Tibial nerve (tissue), 4 donors: ENCODE measurements at places on chromosomes 6 and 20. TPM values are rescaled to one million over a fixed set of nuclear protein-coding genes. Genes with fewer than 3 reads are reported as not detected.

DNA sequence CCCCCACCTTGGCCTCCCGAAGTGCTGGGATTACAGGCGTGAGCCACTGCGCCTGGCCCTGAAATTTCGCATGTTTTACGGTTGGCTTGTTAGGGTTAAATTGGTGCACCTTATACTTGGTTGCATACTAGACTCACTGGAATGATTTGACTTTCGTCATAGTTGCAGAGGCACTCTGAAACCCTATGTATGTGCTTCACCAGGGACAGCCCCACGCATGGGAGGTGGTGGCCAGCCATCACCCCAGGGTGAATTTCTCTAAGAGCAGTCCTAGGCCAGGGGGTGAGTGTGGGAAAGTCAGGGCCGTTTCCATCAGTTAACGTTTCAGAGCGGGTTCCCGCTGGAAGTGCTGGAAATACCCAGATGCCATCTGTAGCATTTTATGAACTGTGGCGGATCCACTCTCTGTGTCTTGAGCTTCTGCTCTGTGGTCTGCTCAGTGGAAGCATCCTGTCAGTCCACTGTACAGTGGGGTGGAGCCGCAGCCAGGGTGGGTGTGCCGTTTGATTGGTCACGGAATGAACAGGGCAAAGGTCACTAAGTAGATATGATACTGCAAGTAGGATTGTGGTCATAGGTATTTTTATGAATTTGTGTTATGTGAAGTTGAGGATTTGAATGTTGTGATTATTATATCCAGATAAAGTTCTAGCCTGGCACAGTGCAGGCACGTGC is 13.2 kb downstream of the DNAJC5 start:
- H3K4me3 ChIP-seq: no peak overlapping the region
- no peaks in the 10 kb centered on the region for H3K4me1 ChIP-seq
- no peak for DNase-seq

- DNase-seq: no peak
- no peaks in the 10 kb centered on the region for H3K4me1 ChIP-seq
- H3K27ac ChIP-seq: no peak overlapping the region
- no peak overlapping the region for H3K4me3 ChIP-seq
- H3K36me3 ChIP-seq: no peaks in the 10 kb centered on the region
These were observed 70.5 kb downstream of the TOX2 start for GRCh38 chr20:43985121-43985520.

DNA sequence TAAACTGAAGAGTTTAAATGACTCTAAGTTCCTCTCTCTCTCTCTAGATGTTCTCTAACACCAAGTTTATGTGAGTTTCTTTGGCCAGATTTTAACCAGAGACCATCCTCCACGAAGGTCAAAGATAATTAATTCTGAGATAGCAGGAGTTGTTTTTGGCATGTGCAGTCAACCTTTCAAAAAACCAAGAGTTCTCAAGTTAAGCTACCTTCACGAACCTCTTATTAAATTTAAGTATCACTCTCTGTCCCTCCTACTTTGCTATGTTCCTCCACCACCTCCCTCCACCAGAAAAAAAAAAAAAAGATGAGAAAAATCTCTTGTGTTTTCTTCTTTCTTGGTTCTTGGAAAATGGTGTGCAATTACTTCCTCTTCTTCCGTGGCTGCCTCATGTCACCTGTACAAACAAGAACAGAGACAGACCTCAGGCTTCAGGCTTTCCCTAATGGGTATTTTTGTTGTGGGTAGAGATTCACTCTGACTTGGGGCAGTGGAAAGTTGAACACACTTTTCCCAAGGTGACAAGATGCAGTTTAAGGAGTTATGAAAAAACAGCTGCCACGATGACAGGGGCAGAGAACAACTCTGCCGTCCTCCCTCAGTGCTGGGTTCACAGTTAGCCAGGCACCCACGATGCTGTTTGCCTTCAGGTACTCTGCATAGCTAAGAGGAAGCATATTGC is 64.3 kb downstream of the ADTRP start:
- no peak overlapping the region for H3K4me3 ChIP-seq
- H3K4me1 ChIP-seq: no peaks in the 10 kb centered on the region

DNA sequence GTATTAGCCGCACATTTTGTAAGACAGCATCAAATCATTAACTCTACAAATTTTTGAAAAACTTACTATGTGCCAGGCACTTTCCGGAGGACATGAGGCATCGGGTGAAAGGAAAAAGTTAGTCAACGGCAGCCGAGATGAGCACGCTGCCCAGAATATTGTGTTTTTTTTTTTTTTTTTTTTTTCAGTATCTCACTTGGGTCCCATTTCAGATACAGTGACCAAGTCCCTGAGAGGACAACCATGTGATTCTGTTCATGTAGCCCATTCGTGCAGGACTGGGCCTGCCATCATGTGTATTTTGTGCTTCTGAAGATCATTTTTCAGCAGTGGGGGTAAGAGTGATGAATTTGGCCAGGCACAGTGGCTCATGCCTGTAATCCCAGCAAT is 1.3 kb downstream of the SLA2 start:
- no peaks in the 10 kb centered on the region for H3K4me1 ChIP-seq
- no peak overlapping the region for H3K27ac ChIP-seq
- no peaks in the 10 kb centered on the region for H3K27me3 ChIP-seq
- no peaks in the 10 kb centered on the region for H3K36me3 ChIP-seq

Gene KIF25
- not detected for total RNA-seq

Gene L3MBTL1
- total RNA-seq: 20.4 TPM
